ENCODE measurements at places on chromosomes 12 and 14.

- DNase-seq = no peak
Observed at GRCh38 chr14:89869606-89870005, 84.9 kb downstream of the EFCAB11 start.

GRCh38 chr12:14773685-14774073 lies 29.6 kb downstream of the WBP11 start:
- DNase-seq = no peak

DNA sequence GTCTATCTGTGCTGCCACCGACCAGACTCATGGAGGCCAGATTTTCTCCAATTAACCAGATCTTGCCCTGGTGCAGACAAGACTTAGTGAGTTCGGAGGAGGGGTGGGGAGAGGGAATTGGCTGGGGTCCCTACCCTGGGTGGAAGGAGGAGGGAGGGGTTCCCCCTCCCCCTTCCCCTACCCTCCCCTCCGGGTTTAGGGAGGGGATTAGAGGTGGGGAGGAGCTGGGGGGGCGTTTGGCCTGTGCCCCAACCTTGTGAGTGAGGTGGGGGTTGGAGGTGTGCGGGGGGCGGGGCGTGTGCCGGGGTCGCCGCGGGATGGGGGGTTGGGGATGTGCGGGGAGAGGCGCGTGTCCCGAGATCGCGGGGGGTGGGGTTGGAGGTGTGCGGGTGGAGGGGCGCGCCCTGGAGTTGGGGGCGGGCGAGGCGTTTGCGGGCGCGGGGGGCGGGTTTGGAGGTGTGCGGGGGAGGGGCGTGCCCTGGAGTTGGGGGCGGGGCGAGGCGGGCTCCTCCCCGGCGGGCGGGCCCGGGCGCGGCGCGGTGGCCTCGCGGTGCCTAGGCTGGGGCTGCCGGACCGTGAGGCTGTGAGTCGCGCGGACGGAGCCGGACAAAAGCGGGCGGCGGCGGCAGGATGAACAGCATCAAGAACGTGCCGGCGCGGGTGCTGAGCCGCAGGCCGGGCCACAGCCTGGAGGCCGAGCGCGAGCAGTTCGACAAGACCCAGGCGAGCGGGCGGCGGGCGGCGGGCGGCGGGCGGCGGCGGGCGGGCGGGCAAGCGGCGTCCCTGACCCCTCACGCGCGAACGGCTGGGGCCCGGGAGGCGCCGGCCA lies at the start of gene HIP1R:
TSS of gene HIP1R (plus strand) at position 537 of the 829 bp plus-strand sequence. CDS start at position 631, 94 bp downstream.
- no peak for DNase-seq

GRCh38 chr14:71749613-71750238 lies 182.5 kb upstream of the RGS6 start:
- DNase-seq = no peak

- no peak for DNase-seq
Observed at GRCh38 chr12:70415987-70416386, 49.9 kb downstream of the KCNMB4 start.

GRCh38 chr14:30419037-30419436 lies 139.9 kb upstream of the G2E3 start:
- no peak for DNase-seq

DNA sequence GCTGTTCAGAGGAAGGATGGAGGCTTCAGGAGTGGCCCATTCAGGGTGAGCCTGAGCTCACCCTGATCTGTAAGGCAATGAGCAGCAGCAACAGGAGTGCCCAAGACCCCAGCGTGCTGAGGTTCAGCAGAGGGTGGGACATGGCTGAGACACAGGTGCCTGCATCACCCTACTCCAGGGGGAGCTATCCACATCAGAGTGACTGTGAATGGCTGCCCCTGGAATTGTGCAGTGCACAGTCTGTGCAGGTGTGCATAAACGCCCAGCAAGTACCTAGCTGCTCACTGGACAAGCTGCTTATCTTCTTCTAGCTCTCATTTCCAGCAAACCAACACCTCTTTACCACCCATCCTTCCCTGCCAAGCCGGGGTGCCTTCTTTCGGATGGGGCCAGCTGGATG lies 140.6 kb upstream of the PRMT8 start:
- DNase-seq = no peak

- DNase-seq = no peak
Observed at GRCh38 chr14:77221241-77221871, 39.8 kb downstream of the TMEM63C start.

- DNase-seq = no peak
Observed at GRCh38 chr14:104882325-104882973, 17.4 kb downstream of the CEP170B start.

- DNase-seq = no peak
Observed at GRCh38 chr14:105138021-105138541, 30.5 kb downstream of the JAG2 start.

- DNase-seq = peak; percentile 66
Observed at GRCh38 chr12:38587594-38587993, 271.0 kb downstream of the ALG10B start.

GRCh38 chr12:64450711-64451486 lies 1.0 kb upstream of the TBK1 start:
- DNase-seq = peak; percentile 71

Data from inflammatory macrophage treated with lipopolysaccharide for 1 hour (primary cell).